Activated gamma-delta T cell treated with anti-CD3 and anti-CD28 coated beads, Interleukin-2, amount 50 U/mL, for 16 hours (primary cell): ENCODE measurements at places on chromosomes 2 and 18.

DNA sequence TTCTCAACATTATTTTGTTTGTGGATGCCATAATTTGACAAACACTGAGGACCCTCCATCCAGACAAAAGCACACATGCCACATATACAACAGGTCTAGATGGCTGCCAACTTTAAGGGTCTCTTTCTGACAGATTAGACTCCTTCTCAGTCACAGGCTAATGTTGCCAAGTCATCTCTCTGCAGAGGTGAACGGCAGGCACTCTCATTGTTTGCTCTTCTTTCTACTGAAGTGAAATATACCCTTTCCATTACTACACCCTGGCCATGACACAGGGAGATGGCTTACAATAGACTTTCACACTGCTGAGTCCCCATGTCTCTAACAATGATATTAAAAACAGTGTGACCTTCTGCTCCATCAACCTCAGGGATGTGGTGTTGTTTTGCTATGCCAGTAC is 47.5 kb upstream of the ZNF397 start:
- no peak for DNase-seq

DNA sequence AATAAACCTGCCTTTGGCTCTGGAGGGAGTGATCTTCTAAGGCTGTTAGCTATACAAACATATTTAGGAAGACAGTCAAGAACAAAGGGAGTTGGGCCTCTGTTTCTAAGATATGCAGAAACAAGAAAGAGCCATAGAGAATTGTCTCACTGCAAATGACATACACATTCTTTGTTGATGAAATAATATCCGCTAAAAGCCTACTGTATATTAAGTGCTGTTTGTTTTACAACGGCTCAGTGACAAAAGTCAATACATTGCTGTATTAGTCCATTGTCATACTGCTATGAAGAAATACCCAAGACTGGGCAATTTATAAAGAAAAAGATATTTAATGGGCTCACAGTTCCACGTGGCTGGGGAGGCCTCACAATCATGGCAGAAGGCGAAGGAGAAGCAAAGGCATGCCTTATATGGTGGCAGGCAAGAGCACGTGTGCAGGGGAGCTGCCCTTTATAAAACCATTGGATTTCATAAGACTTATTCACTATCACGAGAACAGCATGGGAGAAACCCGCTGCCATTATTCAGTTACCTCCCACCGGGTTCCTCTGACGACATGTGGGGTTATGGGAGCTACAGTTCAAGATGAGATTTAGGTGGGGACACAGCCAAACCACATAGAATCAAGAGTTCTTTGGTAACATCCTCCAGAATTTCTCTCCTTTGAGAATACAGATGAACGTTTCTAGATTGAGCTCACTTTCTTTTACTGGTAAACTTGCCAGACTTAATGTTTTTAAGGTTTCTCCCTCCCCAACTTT is 157.8 kb downstream of the PIK3C3 start:
- DNase-seq, result no peak

GRCh38 chr18:66872277-66872676 is 268.4 kb upstream of the CDH19 start:
- DNase-seq, result no peak

DNA sequence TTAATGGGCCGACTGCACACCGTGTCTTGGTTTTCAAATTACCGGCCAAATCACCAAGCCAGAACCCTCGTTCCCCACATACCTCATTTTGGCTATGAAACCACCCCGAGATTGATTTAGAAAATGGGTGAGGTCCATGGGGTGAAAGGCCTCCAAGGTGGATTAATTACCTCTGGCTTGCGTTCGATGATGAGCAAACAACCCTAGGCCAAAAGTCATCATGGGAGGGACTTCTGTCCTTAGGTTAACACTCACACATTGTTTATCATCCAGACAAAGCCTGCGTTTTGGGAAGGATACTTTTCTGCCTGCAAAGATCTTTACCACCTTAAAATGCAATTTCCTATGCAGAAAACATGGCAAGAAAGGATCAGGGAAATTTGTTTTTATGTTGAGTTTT is 48.5 kb downstream of the GALR1 start:
- no peak for DNase-seq

DNA sequence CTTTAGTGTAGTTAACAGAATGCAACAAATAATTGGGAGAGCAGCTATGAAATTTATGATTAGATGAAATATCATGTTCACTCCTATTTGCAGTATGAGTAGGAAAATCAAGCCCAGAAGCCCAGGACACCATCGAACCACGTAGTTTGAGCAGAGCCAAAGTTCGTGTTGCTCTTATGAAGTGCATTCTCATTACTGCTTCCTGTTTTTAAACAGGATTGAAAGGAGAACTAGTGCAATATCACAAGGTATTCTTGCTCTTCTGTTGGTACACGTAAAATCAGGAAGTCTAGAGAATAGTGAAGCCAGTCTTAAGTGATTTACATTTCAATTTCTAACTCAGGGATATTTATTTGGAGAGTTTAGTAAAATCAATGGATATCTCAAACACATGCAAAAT is 21.1 kb downstream of the ARHGAP15 start:
- DNase-seq, result no peak

DNA sequence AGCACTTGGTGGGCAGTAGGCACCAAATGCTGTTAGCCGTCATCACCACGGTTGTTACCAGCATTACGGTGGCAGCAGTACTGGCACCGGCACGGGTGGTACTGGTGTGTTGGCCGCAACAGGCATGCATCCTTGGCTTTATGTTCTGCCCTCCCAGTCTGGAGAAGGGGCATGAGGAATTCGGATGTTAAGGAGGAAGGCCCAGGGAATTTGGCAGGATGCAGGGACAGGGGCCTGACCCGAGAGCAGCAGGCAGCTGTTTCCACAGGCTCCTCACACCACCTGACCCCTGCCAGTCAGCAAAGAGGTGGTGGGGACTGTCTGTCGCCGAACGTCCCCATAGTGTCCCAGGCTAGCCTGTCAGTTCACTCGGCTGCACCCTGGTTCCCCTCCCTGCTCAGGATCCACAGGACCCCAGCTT is 79.0 kb downstream of the EDAR start:
- no peak for DNase-seq

DNA sequence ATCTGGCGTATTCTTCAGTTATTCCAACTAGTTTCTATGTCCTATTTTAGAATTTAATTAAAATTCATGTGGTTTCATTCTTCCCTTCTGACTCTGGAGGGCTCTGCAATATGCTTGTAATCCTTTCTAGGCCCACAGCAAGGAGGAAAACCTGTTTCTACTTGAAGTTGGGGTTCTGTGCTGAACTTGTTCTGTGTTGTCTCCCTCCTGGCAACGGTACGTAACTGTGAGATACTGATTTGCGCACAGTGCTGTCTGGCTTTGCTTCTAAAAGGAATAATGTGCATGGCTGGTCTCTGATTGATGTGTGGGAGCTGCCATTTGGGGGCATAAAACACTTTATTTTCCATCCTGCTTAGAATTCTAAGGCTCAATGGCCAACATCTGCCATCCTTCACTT is 81.7 kb downstream of the NABP1 start:
- DNase-seq, result no peak

DNA sequence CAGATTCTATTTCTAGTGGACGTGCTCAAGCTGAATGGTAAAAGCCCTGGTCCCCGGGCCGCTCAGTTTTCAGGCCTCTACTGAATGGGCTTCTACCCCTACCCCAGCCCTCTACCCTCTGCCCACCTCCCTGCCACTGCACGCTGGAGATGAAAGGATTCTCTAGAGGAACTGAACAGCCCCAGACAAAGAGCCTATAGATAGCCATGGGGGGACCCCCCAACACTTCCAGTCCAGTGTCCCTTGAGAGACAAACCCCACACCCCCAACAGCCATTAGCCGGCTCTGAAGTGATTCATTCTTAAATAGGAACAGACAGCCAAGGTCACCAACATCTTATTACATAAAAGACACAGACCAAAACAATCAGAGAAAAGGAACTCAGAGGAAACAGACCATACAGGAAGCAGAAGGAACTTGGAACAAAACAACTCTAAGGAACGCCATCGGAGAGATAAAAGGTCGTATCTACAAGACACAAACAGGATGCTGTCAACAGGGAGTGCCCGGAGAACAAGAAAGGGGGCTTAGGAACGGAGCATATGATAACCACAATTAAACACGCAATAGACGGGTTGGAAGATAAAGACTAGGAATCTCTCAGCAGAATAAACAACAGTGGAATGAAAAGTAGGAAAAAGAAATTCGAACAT is 23.5 kb downstream of the TMEM37 start:
- no peak for DNase-seq
